Bone marrow (tissue), 2 donors: ENCODE measurements at places on chromosomes 1 and 21.

DNA sequence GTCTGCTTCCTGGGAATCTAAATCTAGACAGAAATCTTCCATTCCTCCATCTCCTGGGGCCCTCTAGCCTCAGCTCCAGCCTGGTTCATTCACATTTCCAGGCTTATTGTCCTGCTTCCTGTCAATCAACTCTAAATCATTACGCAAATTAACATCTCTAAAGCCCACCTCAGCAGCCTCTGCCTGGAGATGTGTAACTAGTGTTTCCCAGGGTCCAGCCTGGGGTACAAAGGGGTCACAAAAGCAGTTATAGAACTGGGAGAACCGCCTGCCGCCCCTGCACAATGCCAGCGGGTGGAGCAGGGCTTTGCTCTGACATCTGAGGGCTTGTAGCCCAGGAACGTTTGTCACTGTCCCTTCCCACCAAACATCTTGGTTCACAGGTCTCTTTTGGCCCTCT, 373.5 kb downstream of the RRAGC start:
- DNase-seq: no peak

- DNase-seq: no peak
Observed at GRCh38 chr1:66175581-66175980, 358.4 kb upstream of the SGIP1 start.

DNA sequence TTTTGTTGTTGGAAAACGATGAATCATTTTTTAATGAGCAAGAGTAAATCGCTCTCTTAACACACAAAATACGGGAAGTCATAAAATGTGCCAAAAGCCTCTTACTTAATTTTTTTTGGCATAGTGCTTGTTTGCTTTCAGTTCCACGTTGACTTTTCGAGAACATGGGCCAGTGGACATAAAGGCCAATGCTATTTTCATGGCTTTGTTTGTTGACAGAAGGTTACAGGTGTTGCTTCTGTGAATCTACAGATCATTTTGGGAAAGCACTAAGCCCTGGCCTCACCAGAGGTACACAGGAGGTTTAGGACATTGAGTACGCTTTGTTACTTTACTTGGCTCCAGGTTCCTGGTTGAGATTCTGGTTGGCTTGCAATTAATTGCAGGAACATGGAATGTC, 199.4 kb upstream of the HMCN1 start:
- DNase-seq: no peak

DNA sequence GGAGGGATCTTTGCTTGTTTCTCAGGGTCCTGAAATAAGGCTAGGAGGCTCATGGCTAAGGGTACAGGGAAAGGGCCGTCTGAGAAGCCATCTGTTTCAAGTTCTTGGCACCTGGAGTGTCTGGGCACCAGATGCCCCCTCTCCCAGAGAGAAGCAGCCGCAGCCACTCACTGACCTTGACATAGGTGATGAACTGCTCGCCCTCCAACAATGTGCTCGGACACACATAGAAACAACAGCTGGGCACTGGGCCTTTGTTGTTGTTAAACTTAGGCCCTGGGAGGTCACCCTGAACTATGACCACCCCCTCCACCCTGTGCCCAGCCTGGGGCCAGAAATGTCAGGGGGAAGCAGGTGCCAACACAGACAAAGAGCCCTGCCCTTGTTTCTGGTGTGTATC, 9.2 kb upstream of the TNNI1 start:
- DNase-seq: no peak

- no peak for DNase-seq
Observed at GRCh38 chr1:54581621-54582035, 33.6 kb downstream of the ACOT11 start.

DNA sequence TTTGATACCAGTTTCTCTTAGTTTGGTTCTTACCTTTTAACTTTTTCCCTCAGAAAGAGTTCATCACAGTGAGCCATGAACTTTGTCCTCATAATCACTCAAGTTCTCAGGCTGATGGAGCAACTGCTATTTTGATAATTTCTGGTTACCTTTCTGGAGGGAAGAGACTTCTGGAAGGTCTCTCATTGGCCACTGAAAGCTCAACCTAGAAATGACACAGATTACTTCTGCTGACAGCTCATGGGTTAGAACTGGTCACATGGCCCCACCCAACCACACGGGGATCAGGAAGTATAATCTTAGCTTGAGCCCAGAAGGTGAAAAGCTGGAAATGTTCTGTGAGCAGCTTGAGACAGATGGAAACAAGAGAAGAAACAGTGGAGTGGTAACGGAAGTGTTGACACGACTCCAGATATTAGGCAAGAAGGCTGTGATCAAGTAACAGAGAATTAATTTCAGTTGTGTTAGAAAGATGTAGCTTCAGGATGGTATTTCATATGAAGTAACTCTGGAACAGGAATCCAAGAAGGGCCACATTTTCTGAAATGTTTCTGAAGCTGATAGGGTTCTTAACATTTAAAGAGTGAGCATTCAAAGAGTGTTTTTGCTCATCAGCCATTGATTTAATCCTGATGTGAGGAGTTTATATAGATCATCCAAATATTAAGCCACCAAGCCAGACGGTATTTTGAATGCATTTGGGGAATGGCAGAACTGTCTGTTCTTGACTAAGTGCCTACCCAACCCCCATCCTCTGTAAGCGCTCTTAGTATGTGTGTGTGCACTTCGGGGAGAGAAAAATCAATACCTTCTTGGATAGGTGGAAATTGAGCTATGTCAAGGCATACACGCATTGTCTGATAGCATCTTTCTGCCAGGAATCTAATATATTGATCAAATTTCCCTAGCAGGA, 21.9 kb upstream of the XPR1 start:
- no peak for DNase-seq

DNA sequence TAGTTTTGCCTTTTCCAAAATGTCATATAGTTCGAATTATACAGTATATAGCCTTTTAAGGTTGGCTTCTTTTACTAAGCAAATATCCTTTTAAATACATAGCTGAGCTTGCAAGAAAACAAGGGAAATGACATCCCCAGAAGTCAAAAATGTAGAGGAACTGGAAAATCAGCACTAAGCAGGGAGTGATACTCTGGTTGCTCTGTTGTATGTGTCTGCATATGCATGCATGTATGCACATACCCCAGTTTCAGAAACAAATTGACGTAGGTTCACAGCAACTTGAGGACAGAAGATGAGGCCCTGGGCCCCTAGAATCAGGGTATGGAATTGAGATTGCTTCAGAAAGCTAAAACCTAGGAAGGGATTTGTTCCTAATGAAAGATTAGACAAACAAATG, 75.1 kb upstream of the GNG4 start:
- DNase-seq: no peak

GRCh38 chr1:2523191-2523890, 3.1 kb downstream of the PANK4 start:
- DNase-seq: no peak
